Activated T-cell treated with anti-CD3 and anti-CD28 coated beads for 48 hours (primary cell): ENCODE measurements at places on chromosomes 6 and 20.

DNA sequence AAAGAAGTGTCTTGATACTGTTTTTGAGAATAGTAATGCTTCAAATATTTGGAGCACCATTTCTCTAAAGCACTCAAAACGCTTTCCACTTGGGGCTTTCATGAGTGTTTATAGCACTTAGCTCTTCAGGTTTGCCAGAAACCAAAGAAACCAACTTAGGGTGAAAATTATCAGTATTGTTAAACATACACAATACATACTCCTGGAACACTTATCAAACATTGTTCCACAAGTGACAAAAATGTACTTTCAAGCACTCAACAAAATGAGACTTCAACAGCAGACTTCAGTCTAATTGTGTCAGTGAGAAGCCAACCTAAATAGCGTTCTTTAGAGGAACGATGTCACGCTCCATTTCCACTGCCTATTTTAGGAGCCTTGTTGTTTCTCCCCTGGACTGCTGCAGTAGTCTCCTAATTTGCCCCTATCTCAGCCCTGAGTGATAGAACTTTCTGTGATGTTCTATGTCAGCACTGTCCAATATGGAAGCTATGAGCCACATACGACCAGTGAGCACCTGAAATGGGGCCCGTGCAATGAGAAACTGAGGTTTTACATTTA, 461.3 kb downstream of the KIF16B start:
- DNase-seq: no peak

DNA sequence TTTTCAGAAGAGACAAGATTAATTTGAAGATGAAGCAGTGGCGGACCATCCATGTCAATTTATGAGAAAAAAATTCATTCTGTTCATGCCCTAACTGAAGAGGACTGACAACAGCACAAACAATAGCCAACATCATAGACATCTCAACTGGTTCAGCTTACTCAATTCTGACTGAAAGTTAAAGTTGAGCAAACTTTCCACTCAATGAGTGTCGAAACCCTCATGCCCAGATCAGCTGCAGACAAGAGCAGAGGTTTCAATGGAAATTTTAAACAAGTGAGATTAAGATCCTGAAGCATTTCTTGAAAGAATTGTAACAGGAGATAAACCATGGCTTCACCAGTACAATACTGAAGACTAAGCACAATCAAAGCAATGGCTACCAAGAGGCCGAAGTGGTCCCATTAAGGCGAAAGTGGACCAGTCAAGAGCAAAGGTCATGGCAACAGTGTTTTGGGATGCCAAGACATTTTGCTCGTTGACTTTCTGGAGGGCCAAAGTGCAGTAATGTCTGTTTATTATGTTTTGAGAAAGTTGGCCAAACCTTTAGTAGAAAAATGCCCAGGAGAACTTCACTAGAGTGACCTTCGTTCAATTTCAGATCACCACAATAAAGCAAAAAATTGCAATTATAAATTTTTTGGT, 6.1 kb upstream of the SFT2D1 start:
- DNase-seq: no peak

- DNase-seq: no peak
These were observed 182.7 kb downstream of the KHDRBS2 start for GRCh38 chr6:62103186-62103859.

DNA sequence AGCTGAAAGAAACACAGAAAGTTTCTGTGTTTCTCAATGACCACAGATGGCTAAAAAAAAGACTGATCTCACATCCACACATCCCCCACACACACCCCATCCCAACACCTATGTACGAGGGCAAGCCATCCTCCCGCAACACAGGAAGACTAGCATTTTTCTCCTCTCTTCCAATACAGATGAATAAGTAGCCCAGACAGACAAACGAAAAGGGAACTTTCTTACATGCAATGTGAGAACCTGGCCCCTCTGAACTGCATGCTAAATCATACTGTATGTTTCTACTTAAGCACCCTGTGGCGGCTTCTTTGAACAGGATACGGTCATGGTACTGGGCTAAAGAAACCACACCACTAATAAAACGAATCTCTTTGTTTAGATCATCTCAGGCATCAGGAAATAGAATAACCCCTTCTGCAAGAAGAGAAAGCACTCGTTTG, 116.2 kb downstream of the GMDS start:
- no peak for DNase-seq

DNA sequence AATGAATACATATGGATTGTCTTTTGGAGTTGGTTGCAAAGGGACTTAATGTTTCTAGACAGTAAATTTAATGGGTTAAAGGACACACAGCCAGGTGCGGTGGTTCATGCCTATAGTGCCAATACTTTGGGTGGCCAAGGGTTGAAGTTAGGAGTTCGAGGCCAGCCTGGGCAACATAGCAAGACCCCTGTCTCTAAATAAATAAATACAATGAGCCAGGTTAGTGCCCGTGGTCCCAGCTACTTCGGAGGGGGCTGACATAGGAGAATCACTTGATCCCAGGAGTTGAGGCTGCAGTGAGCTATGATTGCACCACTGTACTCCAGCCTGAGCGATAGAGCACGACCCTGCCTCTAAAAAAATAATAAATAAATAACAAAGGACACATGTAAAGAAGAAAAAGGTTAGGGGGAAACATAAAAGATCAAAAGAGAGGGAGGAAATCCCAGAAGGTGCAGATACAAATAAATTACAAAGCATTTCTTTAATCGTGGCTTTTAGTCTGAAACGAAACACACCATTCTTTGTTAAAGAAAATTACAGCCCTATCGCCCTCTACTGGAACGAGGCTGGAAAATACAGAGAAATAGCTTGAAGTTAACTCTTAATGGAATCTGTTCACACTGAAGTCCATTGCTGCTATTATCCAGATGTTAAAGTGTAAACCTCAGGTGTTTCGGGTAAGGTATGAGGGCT, 42.6 kb upstream of the SCML4 start:
- no peak for DNase-seq

GRCh38 chr20:1891263-1892118, 3.7 kb upstream of the SIRPA start:
- DNase-seq: no peak

GRCh38 chr6:16944596-16944995, 157.3 kb upstream of the STMND1 start:
- DNase-seq: no peak

GRCh38 chr6:44339763-44340625, 2.5 kb upstream of the SPATS1 start:
- DNase-seq: no peak

DNA sequence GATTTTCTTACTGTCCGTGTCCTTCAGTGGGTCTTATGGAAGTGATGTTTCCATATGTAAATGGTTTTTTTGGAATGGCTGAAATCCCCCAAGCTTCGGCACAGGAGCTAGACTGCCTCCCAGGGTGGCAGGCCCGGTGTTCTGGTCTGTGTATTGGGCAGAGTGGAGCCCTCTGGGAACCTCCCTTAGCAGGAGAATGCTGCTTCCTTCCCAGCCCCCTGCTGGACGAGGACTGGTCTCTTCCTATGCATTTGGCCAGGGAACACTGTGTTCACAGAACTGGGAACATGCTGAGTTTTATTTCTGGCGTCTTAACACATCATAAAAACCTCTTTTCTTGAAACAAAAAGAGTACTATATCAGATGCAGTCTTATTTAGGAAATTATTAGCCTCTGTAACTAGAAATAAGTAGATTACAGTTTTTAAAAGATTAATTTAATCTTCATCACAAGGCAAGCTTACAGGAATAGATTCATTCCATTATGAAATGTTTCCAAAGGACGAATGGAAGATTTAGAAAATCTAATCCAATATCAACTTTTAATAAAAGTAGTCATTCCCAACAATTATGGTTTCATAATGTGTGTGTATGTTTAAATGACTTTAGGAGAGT, 56.6 kb downstream of the SYTL3 start:
- DNase-seq: no peak

- no peak for DNase-seq
These were observed 324.9 kb upstream of the CITED2 start for GRCh38 chr6:139699335-139699734.

GRCh38 chr6:90368601-90369000, 72.0 kb upstream of the BACH2 start:
- DNase-seq: no peak

- no peak for DNase-seq
These were observed at the start of gene HLA-DPA1 for GRCh38 chr6:33073431-33073871. HLA-DPA1 (minus strand) TSS chr6:33073649.

GRCh38 chr6:116266803-116267202, 12.9 kb downstream of the TSPYL1 start:
- DNase-seq: no peak

- DNase-seq: no peak
These were observed 59.8 kb upstream of the DEK start for GRCh38 chr6:18323935-18324705.

GRCh38 chr6:53199765-53200164, 51.1 kb upstream of the GCM1 start:
- no peak for DNase-seq
